ENCODE measurements at places on chromosomes 11 and 22.
A peak's percentile ranks its signal among the peaks of the same experiment; 100 is the strongest.

- DNase-seq: peak; percentile 100
Observed at GRCh38 chr11:122197066-122197987, 81.3 kb upstream of the BLID start.

GRCh38 chr11:70326365-70326811 lies 55.9 kb downstream of the PPFIA1 start:
- no peak for DNase-seq

- peak; percentile 92 for DNase-seq
Observed at GRCh38 chr22:38788021-38788816, 5.7 kb downstream of the DNAL4 start.

- DNase-seq: no peak
Observed at GRCh38 chr22:28956506-28956905, 73.1 kb downstream of the ZNRF3 start.

DNA sequence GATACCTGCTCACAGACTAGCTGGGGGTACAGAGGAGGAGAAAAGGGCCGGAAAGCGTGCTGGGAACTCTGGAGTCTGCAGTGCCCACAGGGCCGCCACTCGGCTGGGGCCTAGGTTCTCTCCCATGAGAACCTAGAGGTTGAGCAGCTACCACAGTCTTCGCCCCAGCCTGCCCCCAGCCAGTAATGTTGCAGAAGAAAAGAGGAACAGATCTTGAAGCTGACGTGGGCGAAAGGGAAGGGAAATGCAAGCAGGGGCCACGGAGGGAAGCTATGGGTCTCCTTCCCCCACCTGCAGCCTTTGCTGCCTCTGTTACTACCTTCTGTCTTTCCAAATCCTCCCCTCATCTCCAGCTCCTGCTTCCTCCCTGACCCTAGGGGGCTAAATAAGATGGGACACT lies 28.8 kb upstream of the P2RY2 start:
- no peak for DNase-seq

DNA sequence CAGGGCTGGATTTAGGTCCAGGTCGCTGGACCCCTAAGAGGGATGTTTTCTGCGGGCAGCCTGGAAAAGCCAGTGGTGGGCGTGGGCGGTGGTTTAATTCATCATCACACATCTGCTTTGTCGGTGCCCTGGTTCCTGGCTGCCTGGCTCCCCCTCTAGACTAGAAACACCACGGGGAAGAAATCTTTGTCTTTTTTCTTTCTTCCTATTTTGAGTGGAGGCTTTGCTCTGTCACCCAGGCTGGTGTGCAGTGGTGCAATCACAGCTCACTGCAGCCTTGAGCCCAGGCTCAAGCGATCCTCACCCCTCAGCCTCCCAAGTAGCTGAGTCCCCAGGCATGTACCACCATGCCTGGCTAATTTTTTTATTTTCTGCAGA lies 86.6 kb upstream of the LINC01488 start:
- DNase-seq: no peak

DNA sequence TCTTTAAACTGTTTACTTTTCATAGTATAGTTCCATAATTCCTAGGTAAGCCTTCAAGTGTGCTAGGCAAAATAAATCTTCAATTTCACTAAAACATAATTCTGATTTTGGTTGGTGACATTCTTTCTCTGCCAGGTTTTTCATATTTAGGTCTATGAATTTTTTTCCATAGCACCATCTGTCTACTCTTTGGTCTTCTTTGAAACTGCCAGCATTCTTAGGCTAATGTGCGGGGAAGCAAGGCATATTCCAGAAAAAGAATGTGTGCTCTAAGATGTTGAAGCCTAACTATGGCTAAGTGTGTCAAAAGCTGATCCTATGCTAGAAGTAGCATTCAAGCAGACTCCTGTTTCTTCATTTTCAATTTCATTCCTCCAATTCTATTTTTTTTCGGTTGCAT lies 213.9 kb upstream of the C11orf87 start:
- no peak for DNase-seq

DNA sequence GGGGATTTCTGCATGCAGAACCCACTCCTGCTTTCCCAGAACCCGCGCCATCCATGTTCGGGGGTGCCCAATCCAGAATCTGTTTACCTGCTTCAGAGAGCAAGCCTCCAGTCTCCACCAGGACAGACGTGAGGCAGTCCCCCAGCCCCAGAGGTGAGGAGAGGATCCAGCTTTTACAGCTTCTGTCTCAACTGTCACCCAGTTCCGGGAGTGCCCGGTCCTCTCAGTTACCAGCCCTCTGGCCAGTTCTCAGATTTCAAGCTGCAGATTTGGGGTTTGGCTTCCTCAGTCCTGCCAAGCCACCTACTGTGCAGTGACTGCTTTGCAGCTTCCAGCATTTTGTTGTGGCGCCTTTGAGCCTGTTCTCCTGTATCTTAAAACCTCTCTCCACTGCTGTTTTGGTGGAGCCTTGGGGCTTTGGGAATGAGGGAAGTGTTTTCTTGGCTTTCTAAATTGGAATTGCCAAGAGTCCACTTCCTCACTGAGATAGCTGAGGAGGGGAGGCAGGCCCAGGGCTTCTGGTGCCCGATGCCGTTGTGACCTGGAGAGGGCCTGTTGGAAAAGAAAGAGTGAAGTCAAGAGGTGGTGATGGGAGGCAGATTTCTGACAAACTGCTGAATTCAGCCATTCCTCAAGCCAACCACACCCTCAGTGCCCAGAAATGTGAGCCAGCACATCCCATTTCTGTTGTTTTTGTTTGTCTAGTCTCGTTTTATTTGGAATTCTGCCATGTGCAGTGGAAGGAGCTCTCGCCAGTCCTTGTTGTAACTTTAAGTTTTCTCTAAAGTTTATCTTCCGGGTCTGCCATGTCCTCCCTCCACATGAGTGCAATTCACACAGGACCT lies 513.4 kb downstream of the TBC1D22A start:
- DNase-seq: peak; percentile 47

DNA sequence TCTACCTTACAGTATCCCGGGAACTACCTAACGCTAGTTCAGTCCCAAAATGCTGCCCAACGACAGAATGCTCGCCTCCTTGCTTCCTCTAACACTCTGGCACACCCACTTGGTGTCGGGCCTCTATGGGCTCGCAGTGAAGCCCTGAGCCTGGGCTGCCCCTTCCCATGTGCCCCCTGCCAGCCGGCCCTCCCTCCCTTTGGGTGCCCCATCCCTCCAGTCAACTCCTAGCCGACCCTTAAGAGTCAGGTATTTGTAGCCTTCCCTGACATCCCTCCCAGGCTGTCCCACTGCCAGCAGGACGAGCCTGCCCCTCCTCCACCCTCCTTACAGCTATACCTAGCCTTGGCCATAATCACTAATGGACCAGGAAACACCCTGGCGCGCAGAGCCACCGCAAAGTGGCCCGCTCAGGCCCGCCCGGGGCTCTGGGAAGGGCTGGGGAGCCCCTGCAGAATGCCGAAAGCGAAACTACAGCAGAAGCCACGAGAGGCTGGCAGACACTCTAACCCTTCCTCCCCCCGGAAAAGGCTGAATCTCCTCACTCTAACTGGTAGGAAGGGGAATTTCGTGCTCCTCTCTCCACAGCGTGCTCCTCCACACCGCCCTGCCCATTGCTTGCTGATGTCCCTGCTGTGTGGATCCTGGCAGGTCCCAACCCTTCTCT lies 8.2 kb downstream of the CBX7 start:
- peak; percentile 31 for DNase-seq

DNA sequence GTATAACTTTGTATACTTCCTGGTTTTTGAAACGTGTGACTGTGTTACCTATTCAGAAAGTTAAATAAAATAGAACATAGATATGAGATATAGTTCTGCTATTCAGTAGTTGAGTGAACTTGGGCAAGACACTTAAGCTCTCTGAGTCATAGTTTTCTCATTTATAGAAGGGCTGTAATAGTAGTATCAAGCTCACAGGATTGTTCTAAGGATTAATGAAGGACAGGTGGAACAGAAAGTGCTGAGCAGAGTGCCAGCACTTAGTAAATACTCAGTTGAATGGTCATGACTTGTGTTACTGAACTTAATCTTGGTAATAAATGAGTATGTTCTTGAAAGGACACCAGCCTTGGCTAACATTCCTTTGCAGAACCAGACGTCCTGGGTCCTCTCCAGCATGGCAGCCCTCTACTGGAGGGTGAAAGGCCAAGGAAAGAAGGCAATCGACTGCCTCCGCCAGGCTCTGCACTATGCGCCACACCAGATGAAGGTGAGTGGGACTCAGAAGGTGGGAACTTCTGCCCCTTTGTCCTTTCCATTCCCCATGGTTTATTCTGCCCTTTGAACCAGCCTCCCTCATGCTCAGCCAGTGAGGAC lies 131.2 kb downstream of the TTC17 start:
- DNase-seq: no peak

- DNase-seq: no peak
Observed at GRCh38 chr11:82714346-82715174, 19.1 kb downstream of the FAM181B start.

DNA sequence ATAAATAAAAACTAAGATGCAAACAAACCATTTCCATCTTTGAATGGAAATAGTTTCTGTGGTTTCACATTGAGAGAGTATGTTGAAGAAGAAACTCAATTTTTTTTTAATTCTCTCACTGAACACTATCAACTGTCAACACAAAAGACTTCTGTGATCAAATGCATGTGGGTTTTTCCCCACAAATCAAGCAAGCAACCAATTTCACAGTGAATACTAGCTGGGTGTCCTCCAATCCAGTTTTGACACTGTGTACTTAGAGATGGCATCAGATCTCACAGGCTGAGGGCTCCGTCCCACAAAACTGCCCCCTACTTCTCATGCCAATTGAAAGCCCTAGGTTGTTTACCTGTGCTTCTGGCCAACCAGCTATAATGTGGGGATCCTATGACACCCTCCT lies 34.5 kb downstream of the CTSC start:
- DNase-seq: no peak

DNA sequence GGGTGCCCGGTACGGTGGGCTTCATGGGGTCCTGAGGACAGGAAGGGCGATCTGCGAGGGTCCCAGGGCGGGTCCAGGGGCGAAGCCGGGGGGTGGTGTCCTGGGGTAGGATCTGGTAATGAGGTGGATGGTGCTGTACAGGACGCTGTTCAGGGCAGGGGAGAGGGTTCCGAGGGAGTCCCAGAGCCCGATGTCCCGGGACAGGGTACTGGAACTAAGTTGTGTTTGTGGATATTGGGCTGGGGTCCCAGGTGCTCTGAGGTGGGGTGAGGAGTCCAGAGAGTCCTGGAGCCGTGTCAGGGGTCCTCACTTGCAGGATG lies 426 bp downstream of the LZTR1 start:
- no peak for DNase-seq

DNA sequence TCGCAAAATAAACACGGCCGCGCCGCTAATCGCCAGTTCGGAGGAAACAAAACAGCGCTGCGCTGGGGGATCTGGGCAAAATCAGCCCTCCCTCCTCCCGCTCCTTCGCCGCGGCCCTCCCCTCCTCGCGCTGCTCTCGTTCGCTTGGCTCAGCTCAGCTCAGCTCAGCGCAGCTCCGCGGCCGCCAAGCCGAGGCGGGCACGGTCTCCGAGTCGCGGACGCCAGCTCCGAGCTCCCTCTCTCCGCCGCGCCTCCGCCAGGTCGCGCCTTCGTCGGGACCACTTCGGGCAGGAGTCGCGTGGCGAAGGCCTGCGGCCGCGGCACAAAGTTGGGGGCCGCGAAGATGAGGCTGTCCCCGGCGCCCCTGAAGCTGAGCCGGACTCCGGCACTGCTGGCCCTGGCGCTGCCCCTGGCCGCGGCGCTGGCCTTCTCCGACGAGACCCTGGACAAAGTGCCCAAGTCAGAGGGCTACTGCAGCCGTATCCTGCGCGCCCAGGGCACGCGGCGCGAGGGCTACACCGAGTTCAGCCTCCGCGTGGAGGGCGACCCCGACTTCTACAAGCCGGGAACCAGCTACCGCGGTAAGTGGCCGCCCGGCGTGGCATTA lies at the start of gene SPON1:
TSS of gene SPON1 (plus strand) at position 162 of the 607 bp plus-strand sequence. CDS start at position 344, 182 bp downstream.
- DNase-seq: no peak

- DNase-seq: no peak
Observed at GRCh38 chr11:33900159-33900840, 8.4 kb upstream of the LMO2 start.

DNA sequence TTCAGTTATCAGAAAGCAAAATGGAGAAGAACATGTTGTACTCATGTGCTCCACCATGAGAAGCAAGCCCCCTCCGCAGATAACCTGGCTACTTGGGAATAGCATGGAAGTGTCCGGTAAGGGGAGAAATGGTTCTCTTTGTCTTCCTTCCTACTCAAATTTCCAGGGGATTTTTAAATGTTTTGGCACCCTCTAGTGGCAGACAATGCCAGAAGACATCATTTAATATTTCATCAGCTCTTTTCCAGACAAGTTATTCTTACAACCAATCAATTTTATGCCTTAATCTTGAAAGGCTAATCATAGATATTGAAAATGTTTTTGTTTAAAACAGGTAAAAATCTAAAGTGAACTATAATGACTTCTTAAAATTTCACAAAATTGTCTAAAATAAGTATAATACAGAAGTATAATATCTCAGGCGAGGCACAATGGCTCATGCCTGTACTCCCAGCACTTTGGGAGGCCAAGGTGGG lies 15.7 kb downstream of the CRTAM start:
- peak; percentile 80 for DNase-seq

GRCh38 chr22:33781411-33781810 lies 138.9 kb downstream of the LARGE1 start:
- no peak for DNase-seq

DNA sequence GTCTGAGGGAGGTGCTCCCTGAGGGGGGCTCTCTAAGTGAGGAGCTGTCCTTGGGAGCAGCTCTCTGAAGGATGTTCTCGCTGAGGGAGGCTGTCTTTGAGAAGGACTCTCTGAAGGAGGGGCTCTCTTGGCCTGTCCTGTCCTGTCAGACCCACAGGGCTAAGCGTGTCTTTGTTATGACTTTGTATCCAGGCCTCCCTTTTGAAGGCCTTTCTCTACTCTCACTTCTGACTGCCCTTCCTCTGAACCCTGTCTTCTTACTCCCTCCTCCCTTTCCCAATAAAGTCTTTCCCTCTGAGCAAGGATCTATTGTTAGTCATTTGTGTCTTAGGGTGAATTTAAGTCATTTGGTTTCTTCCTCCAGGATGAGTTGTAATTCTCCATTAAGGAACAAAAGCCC lies 330.1 kb upstream of the PLET1 start:
- DNase-seq: peak; percentile 29

DNA sequence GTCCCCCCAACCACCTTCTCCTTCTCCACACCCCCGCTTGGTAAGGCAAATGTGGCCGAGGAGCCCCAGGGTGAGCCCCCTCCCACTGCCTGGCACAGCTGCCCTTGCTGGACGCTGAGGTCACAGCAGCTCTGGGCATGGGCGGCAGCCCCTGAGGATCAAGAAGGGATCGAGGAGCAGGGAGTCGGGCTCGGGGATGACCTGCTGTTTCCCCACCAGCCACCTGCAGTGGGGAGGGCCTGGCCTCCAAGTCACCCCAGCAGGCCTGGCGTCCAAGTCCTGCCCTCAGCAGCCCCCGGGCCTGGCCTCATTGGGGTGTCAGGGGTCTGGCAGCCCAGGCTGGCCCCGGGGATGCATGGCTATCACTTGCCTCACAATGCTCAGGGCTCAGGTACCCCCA lies 23.7 kb downstream of the MUC5AC start:
- DNase-seq: no peak

GRCh38 chr11:30411383-30411782 lies 88.5 kb downstream of the ARL14EP start:
- peak; percentile 56 for DNase-seq

- no peak for DNase-seq
Observed at GRCh38 chr11:36775756-36776155, 177.7 kb upstream of the RAG2 start.

- DNase-seq: no peak
Observed at GRCh38 chr11:132237781-132238180, 867.4 kb downstream of the NTM start.

Data from M059J (cell line).